ENCODE measurements at places on chromosomes 6 and 20.

DNA sequence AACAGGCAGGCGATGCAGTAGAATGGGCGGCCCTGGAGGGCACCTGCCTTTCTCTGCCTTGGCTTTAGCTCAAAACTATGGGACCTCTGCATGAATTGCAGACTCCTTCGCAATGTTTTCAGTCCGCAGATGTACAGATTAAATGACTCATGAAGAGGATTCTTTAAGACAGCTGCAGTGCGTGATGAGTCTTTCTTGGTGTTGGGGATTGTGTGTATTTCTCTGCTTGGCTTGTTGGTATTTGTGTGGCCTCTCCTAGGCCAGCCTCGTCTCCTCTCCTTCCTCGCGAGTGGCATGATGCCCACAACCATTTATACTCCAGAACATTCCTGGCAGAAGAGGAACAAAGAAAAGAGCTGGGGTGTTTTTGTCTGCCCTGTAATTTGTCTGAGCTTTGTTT, 110.6 kb downstream of the SYNDIG1 start:
- no peak for DNase-seq

DNA sequence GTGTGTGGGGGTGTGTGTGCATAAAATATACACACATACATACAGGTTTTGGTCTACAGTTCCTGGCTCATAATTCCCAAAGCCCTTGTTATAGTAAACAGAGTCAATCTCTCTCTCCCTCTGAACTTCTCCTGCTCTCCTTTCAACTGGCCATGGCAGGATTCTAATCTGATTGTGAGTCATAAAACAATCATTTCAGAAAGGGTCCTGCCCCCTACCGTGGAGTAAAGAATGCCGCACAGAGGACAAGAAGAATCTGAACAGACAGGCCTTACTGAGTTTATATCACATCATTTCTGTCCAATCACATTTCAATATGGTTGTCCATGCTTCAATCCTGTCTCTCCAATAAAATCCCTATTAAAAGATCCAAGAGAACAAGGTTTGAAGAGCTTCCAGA, 416.9 kb downstream of the FRK start:
- DNase-seq, result no peak

DNA sequence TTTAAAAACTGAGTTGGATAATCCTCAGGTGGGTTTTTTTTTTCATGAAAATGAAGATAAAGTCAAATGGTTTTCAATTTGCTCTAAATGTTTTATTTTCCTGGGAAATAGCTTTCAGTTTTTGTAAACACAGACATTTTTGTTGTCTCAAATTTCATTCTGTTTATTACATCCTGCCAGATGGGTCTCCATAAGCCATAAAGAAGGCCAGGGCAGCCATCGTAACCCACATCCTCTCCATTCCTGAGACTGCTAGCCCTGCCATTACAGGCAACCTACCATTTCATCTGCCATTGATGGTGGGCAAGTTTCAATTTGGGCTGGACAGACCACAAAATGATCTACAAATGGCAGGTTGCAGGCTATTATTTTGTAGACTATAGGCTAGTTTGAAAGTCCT, 60.8 kb downstream of the BTBD3 start:
- no peak for DNase-seq

GRCh38 chr20:6739406-6739805, 28.1 kb upstream of the BMP2 start:
- DNase-seq, result no peak

DNA sequence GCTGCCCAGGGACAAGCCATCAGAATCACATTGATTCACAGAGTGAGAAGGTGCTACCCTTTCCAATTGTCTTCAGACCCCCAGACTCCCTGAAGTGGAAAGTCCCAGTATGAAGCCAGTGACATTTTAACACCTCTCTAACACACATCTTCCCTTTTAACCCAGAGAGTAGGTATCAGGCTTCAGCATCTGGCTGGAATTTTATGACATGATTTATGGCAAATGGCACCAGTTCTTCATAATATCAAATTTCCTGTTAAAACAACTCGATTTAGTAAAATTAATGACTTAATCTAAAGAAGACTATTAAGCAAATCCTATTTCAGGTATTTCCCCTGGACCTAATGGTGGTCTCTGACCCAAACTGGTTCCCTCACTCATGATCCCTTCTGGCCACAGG, 25.0 kb downstream of the KCNB1 start:
- DNase-seq, result no peak

- no peak for DNase-seq
These were observed 4.3 kb downstream of the PPP1R11 start for GRCh38 chr6:30071081-30071818.

- peak; percentile 93 for DNase-seq
These were observed 6.0 kb upstream of the MRAP2 start for GRCh38 chr6:84027340-84028181.

GRCh38 chr6:145372671-145373151, 362.6 kb downstream of the EPM2A start:
- DNase-seq, result no peak

DNA sequence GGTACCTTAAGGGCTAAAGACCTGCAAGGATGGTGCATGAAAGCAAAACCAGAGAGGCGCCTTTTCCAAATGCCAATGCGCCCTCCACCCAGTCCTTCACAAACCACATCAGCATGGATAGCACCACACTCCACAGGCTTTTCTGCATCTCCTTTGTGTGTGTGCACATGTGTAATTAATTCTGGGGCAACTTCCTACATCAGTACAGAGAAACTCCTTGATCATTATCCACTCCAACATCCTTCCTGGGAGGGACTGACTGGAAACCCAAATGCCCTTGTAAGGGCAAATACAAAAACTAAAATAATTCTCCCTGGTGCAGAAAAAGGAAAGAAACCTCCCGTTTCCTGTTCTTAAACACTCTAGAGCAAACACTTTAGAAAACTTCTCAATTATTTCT, 10.8 kb downstream of the SLC52A3 start:
- no peak for DNase-seq

GRCh38 chr6:18753076-18753475, 365.9 kb downstream of the RNF144B start:
- no peak for DNase-seq

DNA sequence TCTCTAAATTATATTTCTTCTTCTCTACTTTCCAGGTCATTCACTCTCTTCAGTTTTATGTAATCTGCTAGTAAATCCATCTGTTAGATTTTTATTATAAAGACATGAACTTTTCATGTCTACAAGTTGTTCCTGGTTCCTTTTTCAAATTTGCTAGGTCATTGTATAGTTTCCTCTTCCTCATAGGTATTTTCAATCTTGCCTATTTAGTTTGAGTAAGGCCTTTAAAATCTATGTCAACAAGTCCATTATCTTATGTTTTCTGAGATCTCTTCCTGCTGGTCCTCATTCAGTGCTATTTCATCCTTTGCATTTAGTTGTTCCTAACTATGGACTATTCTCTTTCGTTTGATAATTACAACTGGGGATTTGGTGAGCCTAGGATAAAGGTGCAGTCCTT, 11.0 kb downstream of the RRBP1 start:
- no peak for DNase-seq

- DNase-seq, result peak; percentile 43
These were observed 23.5 kb upstream of the IBTK start for GRCh38 chr6:82270881-82271635.

DNA sequence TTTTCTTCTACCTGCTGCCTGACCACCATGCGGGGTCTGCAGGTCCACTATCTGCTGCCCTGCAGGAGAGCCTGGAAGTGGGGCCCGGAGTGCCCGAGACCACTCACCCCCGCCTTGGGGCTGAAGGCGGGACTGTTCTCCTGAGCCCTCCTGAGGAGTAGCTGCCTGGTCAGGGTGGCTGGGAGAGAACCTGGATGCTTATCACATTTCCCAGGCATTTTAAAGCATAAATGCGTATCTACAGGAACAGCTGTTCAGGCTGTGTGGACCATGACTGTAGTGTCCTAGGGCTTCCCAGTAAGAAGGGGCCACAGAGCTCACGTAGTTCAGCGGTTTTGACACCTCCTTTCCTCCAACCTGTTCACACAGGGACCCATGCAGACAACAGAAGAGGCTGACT, 123.3 kb downstream of the AGPAT4 start:
- no peak for DNase-seq

- no peak for DNase-seq
These were observed 225.6 kb downstream of the PLCB1 start for GRCh38 chr20:8357703-8358102.

GRCh38 chr20:25309395-25310267, 61.7 kb downstream of the PYGB start:
- DNase-seq, result no peak

GRCh38 chr6:41846666-41847237, 48.4 kb downstream of the USP49 start:
- peak; percentile 53 for DNase-seq

- DNase-seq, result no peak
These were observed 130.6 kb upstream of the PHACTR3 start for GRCh38 chr20:59473742-59474141.

DNA sequence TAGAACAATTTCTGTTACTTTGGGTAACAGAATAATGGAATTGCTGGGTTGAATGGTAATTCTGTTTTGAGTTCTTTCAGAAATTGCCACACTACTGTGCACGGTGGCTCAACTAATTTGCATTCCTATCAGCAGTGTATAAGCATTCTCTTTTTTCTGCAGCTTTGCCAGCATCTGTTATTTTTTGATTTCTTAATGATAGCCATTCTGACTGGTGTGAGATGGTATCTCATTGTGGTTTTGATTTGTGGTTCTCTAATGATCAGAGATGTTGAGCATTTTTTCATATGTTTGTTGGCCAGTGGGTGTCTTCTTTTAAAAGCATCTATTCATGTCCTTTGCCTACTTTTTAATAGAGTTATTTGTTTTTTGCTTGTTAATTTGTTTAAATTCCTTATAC, 846.8 kb downstream of the KIF16B start:
- DNase-seq, result no peak

- no peak for DNase-seq
These were observed 53.5 kb upstream of the NELFCD start for GRCh38 chr20:58927490-58928061.

GRCh38 chr20:56631990-56632327, 2.9 kb downstream of the TFAP2C start:
- no peak for DNase-seq

DNA sequence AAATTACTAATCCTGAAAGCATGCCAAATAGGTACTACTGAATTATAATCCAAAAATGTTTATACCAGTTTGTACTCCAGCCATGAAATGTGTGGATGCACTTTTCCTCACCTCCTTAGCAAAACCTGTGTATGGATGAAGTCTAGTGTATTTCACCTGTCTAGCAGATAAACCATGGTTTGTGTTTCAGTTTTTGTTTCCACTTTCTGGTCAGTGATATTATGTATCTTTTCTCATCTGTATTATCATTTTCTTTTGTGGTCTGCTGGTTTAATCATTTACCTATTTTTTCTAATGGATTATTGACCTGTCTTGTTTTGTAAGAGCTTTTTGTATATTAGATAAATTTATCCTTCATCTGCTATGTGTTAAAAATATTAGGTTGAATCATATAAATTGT, 41.0 kb upstream of the TMEM217 start:
- no peak for DNase-seq

GRCh38 chr20:1060985-1061384, 57.4 kb upstream of the PSMF1 start:
- no peak for DNase-seq

GRCh38 chr6:106629859-106630163, 433 bp downstream of the QRSL1 start:
- DNase-seq, result no peak

DNA sequence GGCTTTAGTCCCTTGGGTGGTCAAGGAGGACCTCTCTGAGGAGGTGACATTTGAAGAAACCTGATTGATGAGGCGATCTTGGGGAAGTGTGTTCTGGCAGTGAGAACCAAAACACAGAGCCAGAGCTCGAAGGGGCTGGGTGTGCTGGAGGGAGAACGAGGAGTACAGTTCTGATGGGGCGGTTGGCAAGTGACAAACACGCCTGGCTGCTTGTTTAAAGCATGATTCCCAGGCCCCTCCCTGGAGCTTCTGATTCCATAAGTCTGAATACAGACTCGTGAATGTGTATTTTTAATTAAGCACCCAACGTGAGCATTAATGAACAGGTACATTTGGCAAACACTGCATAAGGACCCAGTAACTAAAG, 886 bp upstream of the NFATC2 start:
- DNase-seq, result no peak

- peak; percentile 18 for DNase-seq
These were observed 531.3 kb upstream of the JAG1 start for GRCh38 chr20:11204926-11205768.

DNA sequence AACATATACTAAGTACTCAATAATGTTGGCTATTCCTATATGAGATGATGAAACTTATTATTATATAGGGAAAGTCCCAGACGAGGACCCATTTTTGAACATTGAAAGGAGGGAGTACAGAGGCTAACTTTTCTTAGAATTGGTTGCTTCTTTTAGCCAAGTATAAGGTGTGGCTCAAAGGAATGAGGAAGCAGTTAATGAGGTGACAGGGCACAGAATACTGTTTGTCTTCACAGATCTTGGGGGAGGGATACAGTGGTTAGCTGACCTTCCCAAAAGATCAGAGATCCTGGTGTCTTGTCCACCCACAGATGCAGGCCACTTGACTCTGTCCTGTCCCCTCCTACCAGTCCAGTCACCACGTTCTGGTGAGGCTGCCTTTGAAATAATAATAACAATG, 67.8 kb upstream of the EPB41L1 start:
- no peak for DNase-seq

- no peak for DNase-seq
These were observed 495.4 kb upstream of the MMS22L start for GRCh38 chr6:97778290-97779038.

DNA sequence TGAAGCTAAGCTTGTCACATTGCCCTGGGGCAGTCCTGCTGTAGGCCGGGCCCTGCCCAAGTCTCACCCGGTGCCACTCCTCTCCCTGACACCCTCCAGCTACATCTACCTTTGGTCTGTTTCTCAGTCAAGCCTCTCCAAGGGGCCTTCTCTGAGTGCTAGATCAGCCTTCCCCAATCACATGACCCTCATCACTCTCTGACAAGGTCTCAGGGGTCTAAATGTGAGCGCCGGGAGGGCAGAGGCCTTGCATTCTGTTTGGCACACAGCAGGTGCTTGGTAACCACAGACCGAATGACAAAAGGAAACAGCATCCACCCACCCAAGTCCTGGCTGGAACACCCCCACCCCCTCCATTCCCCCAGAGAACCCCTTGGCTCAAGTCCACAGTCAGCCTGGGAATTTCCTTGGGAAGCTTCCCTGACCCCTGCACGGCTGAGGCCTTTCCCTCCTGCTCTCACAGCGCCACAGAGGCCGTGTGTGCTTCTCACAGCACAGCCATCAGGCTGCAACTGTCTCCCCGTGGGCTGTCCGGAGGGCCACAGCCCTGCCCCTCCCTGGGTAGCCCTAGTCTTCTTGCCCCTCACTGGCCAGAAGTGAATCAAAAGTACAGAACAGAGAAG, 32.9 kb downstream of the PKIG start:
- DNase-seq, result no peak

GRCh38 chr6:13759025-13759424, 47.4 kb upstream of the RANBP9 start:
- DNase-seq, result no peak

GRCh38 chr6:25350573-25350972, 71.4 kb downstream of the CARMIL1 start:
- no peak for DNase-seq

- DNase-seq, result no peak
These were observed 6.1 kb downstream of the NINL start for GRCh38 chr20:25579081-25579770.

- DNase-seq, result no peak
These were observed 58.3 kb downstream of the TCP11 start for GRCh38 chr6:35082733-35083403.

- no peak for DNase-seq
These were observed 2.1 kb downstream of the PTK6 start for GRCh38 chr20:63534831-63535651.

All from NCI-H1694 treated with DMSO at 0.1 percent for 48 hours (cell line).